Naive thymus-derived CD8-positive, alpha-beta T cell (primary cell): ENCODE measurements at places on chromosomes 1 and 21. TPM values are rescaled to one million over a fixed set of nuclear protein-coding genes. Genes with fewer than 3 reads are reported as not detected.

Gene LRRC8B
- 15.0 TPM for total RNA-seq

Gene ERICH3
- total RNA-seq, result not detected

Gene PLA2G2A
- not detected for total RNA-seq

DNA sequence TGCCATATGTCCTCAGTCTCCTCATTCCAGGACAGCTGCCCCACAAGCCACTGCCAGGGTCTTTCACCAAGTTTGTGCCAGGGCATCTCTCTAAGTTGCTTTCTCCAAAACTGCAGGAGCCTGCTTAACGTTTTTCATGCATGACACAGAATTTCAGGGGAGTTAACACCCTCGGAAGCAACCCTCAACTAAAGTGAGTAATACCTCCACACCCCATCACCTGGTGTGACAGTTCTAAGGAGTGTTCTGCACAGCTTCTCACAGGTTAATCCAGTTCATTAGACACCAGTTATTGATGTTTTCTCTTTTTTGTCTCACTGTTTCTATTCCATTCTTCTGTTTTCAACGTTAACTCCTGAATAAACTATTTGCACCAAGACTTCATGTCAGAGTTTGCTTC is 115.0 kb downstream of the BACH1 start:
- no peaks in the 10 kb centered on the region for H3K36me3 ChIP-seq
- no peak for DNase-seq
- H3K4me3 ChIP-seq, result no peak overlapping the region

DNA sequence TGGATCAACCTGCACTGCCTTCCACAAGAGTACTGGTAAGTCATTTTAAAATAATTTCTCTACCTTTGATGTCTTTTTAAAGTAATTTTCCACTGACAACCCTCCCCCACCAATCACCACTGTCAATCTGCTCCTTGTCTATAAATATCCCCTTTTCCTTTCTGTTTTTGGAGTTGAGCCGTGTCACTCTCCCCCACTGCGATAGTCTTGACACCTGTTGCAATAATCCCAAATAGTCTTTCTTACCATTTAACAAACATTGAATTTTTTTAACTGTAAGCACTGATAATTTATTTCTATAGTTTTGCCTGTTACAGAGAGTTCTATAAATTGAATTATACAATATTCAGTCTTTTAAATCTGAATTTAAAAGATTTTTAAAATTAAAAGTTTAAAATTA is 420.9 kb downstream of the COL11A1 start:
- no peaks in the 10 kb centered on the region for H3K4me1 ChIP-seq
- no peaks in the 10 kb centered on the region for H3K36me3 ChIP-seq
- H3K4me3 ChIP-seq, result no peak overlapping the region
- no peak overlapping the region for H3K27ac ChIP-seq
- DNase-seq, result no peak

DNA sequence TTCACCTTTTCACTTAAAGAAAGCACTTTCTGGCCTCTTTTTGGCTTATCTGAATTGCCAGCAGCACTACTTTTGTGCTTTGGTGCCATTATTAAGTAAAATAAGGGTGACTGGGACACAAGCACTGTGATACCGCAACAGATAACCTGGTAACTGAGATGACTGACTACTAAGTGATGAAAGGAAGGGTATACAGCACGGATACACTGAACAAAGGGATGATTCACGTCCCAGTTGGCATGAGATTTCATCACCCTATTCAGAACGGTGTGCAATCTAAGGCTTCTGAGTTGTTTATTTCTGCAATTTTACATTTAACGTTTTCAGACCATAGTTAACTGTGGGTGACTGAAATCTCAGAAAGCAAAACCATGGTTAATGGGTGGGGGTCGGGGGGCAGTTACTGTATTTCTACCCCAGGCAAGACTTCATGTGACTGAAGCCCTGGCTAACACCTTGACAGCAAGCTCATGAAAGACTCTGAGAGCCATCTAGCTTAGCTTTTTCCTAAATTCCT is 102.8 kb downstream of the CLIC6 start:
- no peaks in the 10 kb centered on the region for H3K4me1 ChIP-seq
- peaks cover 3% of the 10 kb centered on the region for H3K27me3 ChIP-seq
- H3K27ac ChIP-seq, result no peak overlapping the region
- DNase-seq, result no peak
- no peak overlapping the region for H3K4me3 ChIP-seq

- H3K27ac ChIP-seq, result no peak overlapping the region
- H3K4me3 ChIP-seq, result no peak overlapping the region
- DNase-seq, result no peak
These were observed 3.7 kb downstream of the ELF3 start for GRCh38 chr1:202014060-202014459.
